Stimulated activated CD8-positive, alpha-beta memory T cell treated with anti-CD3 and anti-CD28 coated beads, Interleukin-2, amount 100 ng/mL, for 48 hours (primary cell): ENCODE measurements at places on chromosomes 2 and 18.

- DNase-seq = no peak
Measured at GRCh38 chr18:11754979-11755378, 65.9 kb downstream of the GNAL start.

DNA sequence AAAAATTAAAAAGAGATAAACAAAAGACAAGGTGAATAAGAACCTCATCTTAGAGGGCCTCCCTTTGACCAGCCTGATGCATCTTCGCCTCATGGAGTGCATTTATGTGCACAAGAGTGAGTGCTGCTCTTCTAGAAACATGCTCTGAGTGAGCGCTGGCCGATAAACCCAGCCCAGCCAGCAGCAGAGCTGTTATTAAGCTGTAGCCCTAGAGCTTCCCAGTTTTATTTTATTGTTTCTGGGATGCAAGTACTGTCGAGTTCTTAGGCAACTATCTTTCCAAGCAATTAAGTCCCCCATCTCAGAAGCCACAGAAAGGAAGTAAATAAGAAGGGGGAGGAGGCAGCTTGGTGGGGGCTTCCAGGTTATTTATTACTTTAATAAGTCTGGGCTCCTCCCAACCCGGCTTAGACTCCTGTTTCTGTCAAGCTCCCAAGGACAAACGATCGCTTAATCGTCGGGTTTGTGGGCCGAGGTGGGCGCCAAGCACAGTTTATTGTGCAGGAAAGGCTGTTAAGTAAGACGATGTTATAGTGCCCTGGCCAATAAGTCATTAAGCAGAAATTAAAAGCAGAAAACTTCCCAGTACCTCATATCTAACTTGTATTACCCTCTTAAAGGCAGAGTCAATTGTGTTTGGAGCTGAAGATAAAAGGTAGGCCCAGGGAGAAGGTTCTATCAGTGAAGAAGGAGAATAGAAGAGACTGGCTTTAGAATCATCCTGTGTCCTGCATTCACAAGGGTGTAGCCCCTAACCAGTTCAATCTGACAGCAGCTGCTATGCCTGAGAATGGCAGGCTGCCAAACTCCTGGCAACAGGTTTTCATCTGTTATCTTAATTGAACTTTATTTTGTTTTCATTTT lies 176.3 kb downstream of the PIK3C3 start:
- no peak for DNase-seq

- DNase-seq = no peak
Measured at GRCh38 chr2:88066543-88066942, 1.1 kb upstream of the SMYD1 start.

DNA sequence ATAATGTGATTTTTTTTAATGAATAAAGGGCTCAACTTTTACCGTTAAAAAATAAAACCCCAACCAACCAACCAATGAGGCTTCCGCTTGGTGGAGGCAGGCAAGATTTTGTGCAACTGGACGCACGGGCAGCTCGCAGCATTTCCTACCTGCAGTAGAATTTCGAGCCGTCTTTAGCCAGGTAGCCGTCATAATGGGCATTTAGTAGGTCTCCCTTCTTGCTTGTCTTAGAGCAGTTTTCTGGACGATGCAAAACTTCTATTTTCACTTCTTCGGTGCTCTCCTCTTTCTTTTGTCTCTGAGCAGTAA lies 316 bp downstream of the FKBP7 start:
- no peak for DNase-seq
